Activated B cell treated with CpG ODN at 0.5 μM for 24 hours (primary cell): ENCODE measurements at places on chromosomes 13 and 19.
A peak's percentile ranks its signal among the peaks of the same experiment; 100 is the strongest.

DNA sequence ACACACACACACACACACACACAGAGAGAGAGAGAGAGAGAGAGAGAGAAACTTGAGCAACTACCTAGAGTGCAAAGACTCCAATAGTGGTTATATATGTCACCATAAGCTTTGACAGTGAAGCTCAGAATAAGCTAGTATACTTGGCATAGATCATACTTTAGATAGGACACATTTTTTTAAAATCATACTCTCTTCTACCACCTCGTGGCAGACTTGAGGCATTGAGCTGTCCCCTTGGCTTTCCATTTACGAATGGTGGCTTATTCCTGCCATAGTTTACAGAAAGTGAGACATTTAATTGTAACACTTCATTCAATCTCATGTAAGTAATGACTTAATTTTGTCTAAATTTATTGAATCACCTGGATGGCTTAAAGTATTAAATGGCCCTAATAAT, 108.2 kb downstream of the EDNRB start:
- DNase-seq: no peak

GRCh38 chr19:46356149-46357055, 9.5 kb downstream of the PPP5C start:
- no peak for DNase-seq

GRCh38 chr19:28841531-28841930, 371.4 kb downstream of the UQCRFS1 start:
- DNase-seq: no peak

DNA sequence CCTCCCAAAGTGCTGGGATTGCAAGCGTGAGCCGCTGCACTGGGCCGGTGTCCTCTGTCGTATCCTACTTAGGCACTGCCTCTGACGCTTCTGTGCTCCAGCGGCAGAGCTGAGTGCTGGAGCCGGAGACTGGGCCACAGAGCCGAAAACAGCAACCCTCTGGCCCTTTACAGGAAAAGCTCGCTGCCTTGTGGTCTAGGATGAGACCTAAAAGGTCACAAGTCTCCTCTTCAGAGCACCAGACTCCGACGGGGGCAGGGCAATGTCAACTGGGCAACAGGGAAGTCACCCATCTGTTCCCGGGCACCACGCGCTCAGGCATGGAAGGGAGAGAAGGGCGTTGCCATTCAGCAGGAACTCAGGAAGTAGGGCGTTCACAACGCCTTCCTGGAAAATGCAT, 91.7 kb downstream of the GADD45B start:
- DNase-seq: no peak

- no peak for DNase-seq
These were observed 13.8 kb downstream of the SIPA1L3 start for GRCh38 chr19:37920591-37921450.

DNA sequence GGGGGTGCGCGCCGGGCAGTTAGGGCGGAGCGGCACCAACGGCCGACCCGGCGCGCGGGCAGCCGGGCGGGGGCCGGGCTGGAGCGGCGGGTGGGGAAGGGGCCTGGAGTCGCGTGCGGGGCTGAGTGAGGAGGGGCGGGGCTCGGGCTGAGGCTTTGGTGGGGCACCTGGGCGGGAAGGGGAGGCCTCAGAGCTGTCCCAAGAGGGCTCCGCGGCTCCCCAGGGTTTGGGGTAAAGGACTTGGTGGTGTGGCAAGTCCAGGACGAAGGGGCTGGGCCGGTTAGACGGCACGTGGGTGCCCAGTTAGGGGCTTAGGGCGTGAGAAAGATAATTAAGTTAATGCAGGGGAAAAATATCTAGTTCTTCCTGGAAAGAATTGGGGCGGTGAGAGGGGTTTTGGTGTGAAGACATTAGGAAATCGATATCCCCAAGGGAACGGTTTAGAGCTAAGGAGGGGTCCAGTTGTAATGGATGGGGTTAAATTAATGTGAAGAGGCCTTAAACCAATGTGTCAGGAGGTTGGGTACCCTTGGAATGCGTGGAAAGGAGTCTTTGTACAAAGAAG, 496 bp downstream of the ZNF574 start:
- peak; percentile 68 for DNase-seq

GRCh38 chr13:110600261-110600819, 15.0 kb upstream of the NAXD start:
- no peak for DNase-seq

- DNase-seq: no peak
These were observed 13.2 kb downstream of the ZNF793 start for GRCh38 chr19:37519890-37520289.

GRCh38 chr19:38228491-38229439, 4.7 kb upstream of the DPF1 start:
- DNase-seq: no peak

GRCh38 chr19:45420871-45421270, 2.8 kb downstream of the ERCC1 start:
- no peak for DNase-seq

GRCh38 chr19:10227026-10227971, 3.8 kb downstream of the S1PR2 start:
- no peak for DNase-seq

DNA sequence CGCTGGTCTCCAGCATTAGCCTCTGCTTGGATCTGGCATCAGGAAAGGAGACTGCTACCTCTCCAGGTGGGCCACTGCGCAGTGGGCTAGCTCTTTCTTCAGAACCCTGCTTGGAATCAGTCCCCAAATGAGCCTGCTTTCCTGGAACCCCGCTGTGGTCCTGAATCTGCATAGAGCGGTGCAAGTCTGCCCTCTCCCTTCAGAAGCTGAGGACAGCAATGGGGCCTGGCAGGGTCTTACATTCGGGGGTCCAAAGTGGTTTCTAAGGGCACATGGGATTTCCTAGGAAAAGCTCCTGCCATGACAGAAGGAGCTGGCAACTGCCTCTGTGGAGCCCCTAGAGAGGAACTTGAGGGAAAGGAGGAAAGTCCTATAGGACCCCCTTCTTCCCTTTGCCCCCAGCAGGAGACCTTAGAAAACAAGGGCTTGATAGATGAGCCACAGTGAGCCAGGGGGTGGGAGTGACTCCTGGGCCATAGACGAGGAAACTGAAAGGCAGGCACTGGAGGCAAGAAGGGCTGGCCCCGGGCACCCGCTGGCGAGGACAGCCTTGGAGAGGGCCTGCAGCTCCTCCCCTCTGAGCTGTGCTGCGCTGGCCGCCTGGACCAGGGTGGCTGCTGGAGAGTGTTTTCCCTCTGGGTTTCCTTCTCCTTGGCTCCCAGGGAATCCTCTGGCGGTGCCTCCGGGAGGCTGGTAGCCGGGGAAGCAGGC, 1.4 kb upstream of the VSTM2B start:
- DNase-seq: no peak

DNA sequence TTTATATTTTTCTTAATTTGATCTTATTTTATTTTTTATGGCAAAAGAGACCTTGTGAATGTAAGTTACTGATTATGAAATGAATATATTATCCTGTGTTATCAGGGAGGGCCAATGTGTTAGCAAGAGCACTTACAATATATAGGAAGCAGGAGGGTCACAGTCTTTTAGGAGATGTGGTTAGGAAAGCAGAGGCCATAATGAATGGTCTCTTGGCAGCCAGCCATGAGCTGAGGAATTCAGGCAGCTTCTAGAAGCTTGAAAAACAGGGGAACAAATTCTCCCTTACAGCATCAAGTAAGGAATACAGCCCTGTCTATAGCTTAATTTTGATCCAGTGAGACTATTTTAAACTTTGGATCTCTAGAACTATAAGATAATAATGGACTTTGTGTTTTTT, 2374.6 kb downstream of the PCDH9 start:
- no peak for DNase-seq

- DNase-seq: no peak
These were observed 283.1 kb downstream of the MTUS2 start for GRCh38 chr13:29103065-29103800.

- DNase-seq: no peak
These were observed 71.6 kb downstream of the TM9SF2 start for GRCh38 chr13:99572921-99573320.

DNA sequence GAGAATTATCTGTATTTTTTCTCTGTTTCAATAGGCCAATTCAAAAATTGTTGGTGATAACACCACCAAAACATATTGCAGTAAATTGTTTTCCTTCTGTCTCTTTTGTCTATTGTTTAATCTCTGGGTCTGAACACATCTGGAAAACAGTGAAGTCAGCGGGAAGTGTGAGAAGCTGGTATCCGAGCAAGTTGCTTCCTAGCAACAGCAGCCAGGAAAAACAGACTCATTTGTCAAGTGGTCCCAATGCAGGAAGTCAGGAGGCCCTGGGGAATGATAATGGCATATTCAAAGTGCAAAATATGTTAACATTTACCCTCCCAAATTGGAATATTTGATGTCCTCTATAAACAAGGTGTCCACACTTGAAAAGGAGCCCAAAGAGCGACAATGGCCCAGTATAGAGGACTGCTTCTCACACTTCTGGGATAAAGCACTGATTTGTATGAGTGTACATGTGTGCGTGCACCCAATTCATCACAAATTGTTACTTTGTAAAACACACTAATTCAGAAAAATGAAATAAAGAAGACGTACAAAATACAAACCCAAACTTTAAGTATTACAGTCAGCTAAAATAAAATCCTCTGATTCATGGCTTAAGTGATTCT, 515.0 kb downstream of the TBC1D4 start:
- no peak for DNase-seq

GRCh38 chr13:37753776-37754175, 115.8 kb downstream of the TRPC4 start:
- no peak for DNase-seq

- no peak for DNase-seq
These were observed 223.5 kb downstream of the KLF12 start for GRCh38 chr13:73910733-73911132.

DNA sequence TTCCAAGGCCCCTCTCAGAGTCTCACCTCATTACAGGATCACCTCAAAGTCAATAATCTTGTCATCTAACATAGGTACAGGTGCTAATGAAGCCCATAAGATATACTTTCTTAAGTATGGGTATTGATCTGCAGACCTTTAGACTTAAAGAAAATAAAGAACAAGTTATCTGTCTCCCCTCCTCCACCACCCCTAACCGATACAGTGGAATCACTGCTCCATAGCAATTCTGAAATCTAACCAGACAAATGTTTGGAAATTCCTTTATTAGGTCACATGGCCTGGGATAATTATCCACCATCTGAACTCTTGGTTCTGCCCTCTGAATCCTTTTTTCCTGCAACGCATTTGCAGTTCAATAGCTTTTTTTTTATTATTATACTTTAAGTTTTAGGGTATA, 4.5 kb upstream of the ZNF470 start:
- DNase-seq: no peak

- no peak for DNase-seq
These were observed 2.7 kb upstream of the RASA3 start for GRCh38 chr13:114134944-114135610.

GRCh38 chr19:2015608-2015950, at the start of gene BTBD2:
Gene BTBD2, minus strand, starts transcription at chr19:2015714. Its CDS starts 11 bp downstream, at chr19:2015703.
- no peak for DNase-seq
